ENCODE measurements at places on chromosomes 1 and 21.

DNA sequence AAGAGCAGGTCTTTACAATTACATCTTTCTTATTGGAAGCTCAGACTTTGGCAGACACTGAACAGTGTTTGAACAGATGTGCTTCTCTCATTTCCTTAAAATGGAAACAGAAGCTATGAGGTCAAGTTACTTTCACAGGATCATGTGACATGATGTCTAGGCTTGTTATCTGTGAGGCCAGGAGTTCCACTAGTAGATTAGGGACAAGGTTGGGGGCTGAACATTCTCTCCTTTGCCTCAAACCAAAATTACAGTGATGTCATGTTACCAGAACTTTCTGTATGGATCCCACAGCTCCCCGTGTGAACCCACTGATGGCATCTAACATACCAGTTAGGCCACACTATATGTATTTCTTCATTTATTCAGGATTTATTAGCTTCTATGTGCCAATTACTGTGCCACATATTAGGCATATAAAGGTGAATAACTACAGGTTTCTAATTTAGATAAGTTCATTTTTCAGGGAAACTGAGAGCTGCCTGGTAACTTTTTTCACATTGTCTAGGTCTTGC lies 6.0 kb downstream of the DYNLT5 start:
- DNase-seq = peak; percentile 48

- DNase-seq = no peak
Observed at GRCh38 chr1:42206164-42206563, 41.6 kb upstream of the GUCA2A start.

DNA sequence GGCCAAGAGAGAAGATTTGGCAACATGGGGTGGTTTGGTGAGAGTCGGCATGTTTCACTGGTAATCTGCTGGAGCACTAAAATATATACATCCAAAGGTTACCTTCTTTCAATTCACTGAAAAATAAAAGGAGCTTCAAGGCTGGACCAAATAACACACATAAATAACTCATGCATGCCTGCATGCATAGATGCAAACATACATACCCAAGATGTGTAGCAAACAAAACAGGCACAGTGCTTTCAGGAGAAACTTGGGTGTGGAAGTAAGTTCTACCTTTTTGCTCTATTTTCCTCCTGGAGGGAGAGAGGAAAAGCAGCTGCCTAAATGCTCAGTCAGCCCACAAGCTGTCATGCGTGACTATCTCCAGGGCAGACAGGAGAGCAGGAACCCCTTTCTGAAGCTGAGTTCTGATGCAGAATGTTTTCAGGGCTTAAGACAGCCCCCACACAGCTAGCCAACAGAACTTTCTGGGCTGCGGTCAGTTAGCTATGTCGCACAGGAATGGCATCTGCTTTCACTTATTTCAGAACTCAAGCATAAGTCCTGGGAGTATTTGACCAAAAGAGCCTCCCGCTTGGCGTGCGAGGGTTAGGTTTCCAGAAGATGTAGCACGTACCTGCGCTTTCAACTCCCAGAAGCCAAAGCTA lies 166.2 kb downstream of the TOMM20 start:
- peak; percentile 98 for DNase-seq

- no peak for DNase-seq
Observed at GRCh38 chr1:181936768-181937581, 124.5 kb downstream of the ZNF648 start.

- DNase-seq = no peak
Observed at GRCh38 chr1:234368320-234369032, 4.8 kb upstream of the COA6 start.

GRCh38 chr1:69967245-69967766 lies 238.1 kb downstream of the LRRC40 start:
- no peak for DNase-seq

GRCh38 chr1:159005161-159005560 lies 4.5 kb upstream of the IFI16 start:
- DNase-seq = peak; percentile 35

DNA sequence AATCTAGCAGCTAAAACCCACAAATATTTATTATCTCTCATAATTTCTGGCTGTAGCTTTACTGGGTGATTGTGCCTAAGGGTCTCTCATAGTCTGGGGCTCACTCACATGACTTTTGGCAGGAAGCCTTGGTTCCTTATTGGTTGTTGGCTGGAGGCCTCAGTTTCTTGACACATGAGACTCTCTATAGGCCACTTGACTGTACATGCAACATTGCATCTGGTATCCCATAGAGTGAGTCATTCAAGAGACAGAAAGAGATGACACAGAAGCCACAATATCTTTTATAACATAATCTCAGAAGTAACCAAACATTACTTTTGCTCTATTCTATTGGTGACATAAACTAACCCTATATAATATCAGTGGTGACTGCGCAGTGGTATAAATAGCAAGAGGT lies 128.5 kb upstream of the HNRNPU start:
- no peak for DNase-seq

DNA sequence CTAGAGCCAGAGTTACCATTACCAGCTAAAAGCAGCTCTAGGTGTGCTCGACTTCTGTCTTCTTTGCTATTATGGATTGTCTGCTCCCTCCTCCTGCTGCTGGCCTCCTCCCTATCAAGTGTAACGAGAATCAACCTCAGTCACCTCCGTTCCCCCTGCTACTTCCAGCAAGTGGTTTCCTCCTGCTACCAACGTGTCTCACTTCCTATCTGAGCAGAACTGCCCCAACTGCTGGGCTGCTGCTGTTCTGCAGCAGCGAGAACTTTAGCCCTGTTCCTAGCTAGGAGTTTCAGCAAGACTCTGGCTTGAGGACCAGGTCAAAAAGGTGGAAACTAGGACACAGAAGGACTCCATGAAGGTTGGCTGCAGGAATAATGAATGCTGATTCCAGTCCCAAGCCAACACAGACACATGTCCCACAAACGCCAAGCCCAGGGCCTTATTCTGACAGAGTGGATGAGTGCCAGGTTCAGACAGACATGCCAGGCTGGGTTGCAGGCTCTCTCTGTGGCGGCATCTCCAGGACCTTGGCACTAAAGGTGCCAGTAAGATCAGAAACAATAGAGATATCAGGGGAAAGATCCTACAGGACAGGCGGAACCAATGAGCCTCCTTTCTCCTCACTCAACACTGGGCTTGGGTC lies 46.9 kb downstream of the CD34 start:
- no peak for DNase-seq

GRCh38 chr21:42848932-42849758 lies 30.2 kb downstream of the WDR4 start:
- DNase-seq = no peak

- DNase-seq = no peak
Observed at GRCh38 chr21:15437883-15438282, 291.9 kb upstream of the USP25 start.

DNA sequence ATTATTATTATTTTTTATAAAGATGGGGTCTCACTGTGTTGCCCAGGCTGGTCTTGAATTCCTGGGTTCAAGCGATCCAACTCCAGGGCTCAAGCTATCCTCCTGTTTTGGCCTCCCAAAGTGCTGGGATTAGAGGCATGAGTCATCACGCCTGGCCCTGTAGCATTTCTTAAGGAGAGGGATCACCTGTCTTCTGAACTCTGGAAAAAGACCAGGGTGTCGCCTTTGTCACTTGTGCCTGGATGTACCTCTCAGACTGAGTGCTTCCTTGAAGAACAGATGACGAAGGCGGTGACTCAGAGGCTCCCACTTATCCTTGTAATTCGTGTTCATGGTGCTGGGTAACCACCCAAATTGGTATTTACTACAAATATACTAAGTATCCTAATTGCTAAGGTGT lies 2.4 kb upstream of the CGN start:
- peak; percentile 11 for DNase-seq

- DNase-seq = no peak
Observed at GRCh38 chr1:204114606-204115005, 37.2 kb downstream of the ETNK2 start.

DNA sequence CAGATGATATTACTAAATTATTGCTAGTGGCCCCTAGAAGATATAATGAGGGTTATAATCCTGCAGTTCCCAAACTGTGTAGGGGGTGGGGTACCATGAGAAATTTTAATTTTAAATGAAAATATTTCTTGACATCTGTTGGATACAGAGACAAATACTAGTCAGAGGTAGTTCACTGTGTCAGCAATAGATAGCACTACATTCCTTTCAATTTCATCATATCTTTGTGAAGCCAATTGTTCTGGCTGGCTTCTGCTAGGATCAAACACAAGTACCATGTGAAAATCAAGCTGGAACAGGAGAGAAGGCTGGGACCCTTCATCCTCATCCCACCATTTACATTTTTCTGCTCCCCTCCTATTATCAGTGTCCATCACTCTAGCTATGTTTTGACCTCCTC lies 208.1 kb downstream of the USH2A start:
- peak; percentile 9 for DNase-seq

- DNase-seq = no peak
Observed at GRCh38 chr1:156148216-156148615, 5.2 kb upstream of the SEMA4A start.

DNA sequence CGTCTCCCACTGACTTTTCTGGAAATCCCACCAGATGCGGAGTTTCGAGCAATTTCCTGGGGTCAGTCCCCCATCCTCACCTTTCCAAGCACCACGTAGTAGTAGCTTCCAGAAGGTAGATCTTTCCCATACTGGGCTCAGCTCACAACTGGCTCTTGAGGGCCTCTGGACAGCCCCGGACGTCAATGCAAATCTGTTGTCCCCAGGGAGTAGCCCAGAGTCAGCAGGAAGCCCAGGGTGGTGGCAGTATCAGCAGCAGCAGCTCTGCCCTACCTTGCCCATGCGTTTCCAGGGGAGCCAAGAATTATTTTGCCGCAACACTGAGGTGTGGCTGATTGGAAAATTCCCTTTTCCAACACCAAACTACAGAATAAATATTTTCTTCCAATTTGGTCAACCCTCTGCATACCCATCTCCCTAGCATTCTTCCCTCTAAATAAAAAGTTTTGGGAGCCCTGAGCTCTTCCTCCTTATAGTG lies 70.3 kb downstream of the CD46 start:
- DNase-seq = no peak

DNA sequence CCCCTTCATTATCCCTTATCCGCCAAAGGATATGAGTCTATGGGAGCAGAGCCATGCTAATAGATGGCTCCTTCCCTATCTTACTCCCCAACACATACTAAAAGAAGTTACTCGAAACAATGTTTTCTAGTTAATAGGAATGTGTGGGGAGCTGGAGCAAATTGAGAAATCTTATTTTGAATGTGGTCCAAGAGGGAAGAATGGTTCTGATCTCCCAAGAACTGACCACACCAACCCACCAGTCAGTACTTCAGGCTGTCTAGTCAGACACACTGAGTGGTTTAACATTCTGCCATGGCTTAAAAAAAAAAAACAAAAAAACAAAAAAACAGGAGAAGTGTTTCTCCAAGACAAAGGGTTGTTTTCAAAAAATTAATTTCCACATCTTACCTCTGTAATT lies 31.5 kb upstream of the DNASE2B start:
- DNase-seq = peak; percentile 88

GRCh38 chr1:179310721-179311120 lies 17.1 kb downstream of the SOAT1 start:
- peak; percentile 87 for DNase-seq

DNA sequence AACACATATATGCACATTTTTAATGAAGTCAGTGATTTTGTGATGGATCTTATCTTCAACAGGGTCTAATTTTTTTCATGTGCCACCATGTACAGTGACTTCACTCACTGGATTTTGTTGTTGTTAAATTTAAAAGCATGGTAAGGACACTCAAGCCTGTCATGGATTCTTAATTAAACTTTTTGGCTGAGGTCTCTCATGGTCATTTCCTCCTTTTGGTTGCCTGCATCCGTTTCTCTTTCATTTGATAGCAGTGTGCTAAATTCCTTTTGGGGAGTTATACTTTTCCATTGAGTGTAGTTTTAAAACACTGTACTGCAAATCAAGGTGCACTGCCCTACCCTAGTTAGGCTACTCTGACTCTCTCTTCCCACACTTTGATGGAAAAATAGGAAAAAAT lies 13.2 kb upstream of the CRB1 start:
- DNase-seq = no peak

GRCh38 chr1:20476265-20477038 lies 9.6 kb downstream of the CAMK2N1 start:
- DNase-seq = no peak

GRCh38 chr1:25131794-25132193 lies 100.5 kb downstream of the SYF2 start:
- no peak for DNase-seq

GRCh38 chr1:203177470-203178039 lies 1.9 kb upstream of the MYBPH start:
- peak; percentile 84 for DNase-seq

GRCh38 chr1:37692078-37692833 lies at the start of gene CDCA8:
Gene CDCA8 (plus strand): TSS chr1:37692516. CDS start chr1:37692691, 175 bp downstream.
- DNase-seq = peak; percentile 99

DNA sequence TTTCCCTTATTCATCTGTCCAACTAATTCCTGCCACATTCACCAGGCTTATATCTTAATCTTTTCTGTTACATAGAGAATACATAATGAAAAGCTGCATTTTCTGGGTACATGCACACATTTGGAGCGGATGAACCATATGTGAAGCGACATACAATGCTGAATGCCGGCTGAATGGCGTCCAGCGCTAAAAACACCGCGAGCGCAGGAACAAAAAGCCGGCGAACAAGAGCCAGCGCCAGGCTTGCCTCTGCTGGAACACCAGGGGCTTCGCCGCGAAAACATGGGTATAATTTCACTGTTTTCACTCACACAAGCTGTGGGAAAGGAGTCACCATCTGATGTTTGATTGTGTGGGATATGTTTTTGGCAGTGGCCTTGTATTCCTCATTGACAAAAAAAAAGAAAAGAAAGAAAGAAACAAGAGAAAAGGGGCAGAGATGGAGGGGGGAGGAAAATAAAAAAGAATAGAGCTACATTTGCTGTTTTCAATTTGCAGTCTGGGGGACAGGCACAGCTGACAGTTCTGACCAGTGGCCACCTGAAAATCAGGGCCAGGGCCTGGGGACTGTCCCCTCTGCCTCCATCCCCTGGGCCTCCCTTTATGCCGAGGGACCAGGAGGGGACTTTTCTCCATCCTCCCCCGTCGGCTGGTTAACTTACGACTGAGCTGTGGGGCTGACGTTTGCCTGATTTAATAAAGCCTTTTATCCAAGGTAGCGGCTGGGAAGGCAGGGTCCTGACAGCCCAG lies 70.2 kb upstream of the OLIG2 start:
- DNase-seq = no peak

GRCh38 chr1:221204055-221204833 lies 325.0 kb downstream of the HLX start:
- DNase-seq = no peak

DNA sequence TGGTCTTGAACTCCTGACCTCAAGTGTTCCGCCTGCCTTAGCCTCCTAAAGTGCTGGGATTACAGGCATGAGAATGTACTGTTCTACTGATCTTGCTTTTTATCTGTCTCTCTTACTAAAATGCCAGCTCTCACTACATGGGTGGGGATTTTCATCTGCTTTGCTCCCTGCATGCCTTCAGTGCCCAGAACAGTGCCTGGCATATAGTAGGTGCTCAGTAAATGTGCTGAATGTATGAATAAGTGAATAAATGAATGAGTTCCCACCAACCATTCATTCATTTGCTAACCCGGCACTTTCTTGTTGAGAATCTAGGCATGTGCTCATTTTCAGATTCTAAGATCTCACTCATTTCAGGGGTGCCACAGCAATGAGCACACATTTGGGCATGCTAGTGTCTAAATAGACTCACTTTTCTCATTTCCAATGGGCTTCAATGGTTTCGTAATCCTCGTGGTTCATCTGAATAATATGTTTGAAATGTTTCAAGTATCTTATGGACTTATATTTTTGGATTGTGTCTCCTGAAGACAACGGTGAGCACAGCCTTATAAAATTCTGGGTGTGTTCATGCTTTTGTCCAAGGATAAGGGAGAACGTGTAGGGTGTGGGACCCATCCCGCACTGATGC lies 7.6 kb downstream of the DHRS3 start:
- DNase-seq = peak; percentile 80

GRCh38 chr1:208929575-208929974 lies 653.9 kb upstream of the CAMK1G start:
- peak; percentile 39 for DNase-seq
